H4 (cell line): ENCODE measurements at places on chromosomes 5 and 9. TPM values are rescaled to one million over a fixed set of nuclear protein-coding genes. Genes with fewer than 3 reads are reported as not detected.

DNA sequence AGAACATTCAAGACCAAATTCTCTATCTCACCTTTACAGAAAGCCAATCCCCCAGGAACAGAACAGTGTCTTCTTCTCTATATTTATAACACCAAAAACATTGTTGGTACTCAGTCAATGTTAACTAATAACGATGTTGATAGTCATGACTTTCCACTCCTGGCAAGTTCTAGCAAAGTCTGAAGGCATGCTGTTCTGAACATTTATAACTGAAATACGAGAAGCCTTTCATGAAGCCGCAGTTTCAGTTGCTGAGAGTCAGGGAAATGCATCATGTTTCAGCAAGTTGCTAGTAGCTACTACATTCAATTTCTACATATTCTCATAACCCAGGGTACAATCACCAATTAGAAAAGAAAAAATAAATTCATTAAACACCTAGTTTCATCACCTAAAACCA is 301.4 kb downstream of the PDE4D start:
- DNase-seq: no peak

GRCh38 chr5:14667290-14667689 is 2.8 kb downstream of the OTULIN start:
- DNase-seq: no peak

DNA sequence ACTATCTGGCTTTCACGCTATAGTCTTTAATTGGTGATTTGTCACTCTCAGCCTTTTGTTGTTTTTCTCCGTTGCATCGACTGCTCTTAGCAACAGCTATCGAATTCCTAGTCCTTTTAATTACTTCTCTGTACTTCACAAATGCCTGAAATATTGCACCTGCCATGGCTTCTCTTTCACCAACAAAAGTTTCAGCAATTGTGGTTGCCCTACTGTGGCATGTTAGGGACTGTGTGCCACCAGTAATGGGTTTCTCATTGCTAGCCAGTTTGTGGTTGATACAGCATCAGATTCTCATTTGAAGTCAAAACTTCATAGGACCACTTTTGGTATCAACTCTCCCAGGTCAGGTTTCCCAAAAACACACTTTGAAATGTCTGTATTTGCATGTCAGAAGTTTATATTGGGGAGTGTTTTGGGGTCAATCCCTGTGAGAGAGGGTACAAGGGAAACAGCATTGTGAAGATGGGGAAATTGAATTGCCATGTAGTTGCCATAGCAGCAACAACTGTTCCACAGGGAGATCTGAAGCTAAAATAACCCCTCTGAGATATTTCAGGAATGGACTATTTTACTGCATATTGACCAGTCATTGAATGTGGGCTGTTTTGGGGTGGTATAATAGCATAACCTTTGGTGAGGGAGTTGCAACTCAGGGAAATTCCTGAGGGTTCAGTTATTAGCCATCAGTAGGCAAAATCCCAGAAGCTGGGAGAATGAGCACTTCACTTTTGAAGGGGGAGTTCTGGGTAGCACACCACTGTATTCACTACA is 99.2 kb downstream of the WDR70 start:
- no peak for DNase-seq

DNA sequence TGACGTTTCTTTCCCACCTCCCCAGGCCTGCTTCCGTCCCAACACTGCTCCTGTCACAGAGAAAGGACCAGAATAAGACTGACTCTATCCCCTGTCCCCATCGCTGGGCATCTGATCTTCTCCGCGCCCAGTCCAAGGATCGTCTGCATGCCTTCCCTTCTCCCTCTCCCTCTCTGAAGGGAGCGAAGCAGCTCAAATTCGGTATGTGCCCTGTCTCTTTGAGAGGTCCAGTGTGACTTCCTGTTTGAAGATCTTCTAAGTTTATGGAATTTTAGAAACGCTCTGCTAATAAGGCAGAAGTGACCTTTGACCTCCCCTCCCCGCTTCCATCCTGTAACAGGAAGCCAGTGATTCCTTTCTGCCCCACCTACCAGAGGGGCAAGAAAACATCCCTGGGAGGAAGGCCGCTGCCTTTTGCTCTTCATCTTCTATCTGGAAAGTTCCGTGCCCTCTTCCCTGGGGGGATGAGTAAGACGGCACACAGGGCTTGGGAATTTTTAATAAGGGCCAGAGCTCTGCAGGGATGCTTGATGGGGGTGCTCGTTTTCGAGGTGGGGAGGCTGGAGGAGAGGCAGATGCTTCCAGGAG is 40.7 kb upstream of the RNU6ATAC start:
- no peak for DNase-seq

GRCh38 chr5:122907276-122907675 is 61.9 kb downstream of the SNX24 start:
- DNase-seq: no peak

- no peak for DNase-seq
These were observed 122.8 kb upstream of the EGFLAM start for GRCh38 chr5:38135486-38136039.

DNA sequence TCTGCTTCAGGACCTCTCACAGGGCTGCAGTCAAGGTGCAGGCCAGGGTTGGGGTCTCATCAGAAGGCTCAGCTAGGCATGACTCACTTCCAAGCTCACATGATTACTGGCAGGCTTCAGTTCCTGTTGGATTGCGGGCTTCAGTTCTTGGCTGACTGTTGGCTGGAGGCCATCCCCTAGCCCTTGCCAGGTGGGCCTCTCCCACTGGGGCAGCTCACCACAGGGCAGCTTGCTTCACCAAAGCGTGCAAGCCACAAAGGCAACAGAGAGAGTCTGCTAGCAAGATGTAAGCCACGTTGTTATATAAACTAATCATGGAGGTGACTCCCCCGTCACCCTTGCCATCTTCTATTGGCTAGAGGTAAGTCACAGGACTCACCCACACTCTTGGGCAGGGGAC is 14.4 kb downstream of the CPLX2 start:
- peak; percentile 94 for DNase-seq

DNA sequence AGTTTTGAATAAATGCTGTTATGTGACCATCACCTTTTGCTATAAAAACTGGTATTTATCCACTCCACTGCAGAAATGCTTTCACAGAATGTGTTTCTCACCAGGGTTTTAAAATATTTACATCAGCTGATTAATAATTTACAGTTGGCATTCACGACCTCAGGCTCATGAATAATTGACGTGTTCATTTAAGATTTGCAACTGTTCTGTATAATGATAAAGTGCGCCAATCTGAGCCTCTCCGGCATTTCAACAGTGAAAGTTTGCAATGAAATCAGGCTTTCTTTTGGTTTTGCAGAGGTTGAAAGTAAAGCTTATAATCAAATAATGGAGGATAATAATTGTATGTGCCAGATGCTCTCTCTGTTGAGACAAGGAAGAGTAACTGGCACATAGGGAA is 434.9 kb downstream of the ICE1 start:
- DNase-seq: no peak

GRCh38 chr5:79561525-79561893 is 47.6 kb upstream of the HOMER1 start:
- DNase-seq: no peak

DNA sequence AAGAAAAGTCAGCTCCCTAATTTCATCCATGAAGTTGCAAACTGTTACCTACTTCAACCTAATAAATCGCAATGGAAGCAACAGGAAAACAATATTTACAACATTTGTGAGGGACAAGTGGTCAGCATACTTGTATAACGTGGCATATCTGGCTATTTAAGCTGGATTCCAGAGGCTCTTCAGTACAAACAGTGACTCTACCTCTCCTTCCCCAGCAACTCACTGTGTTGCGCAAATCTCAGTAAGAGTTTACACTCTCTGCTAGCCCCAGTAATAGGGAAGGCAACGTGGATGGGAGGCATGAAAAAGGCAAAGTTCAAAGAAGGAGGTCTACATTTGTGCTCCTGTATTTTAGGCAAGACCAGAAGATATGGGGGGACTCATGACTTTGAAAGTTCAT is 18.9 kb upstream of the SEMA5A start:
- DNase-seq: no peak

DNA sequence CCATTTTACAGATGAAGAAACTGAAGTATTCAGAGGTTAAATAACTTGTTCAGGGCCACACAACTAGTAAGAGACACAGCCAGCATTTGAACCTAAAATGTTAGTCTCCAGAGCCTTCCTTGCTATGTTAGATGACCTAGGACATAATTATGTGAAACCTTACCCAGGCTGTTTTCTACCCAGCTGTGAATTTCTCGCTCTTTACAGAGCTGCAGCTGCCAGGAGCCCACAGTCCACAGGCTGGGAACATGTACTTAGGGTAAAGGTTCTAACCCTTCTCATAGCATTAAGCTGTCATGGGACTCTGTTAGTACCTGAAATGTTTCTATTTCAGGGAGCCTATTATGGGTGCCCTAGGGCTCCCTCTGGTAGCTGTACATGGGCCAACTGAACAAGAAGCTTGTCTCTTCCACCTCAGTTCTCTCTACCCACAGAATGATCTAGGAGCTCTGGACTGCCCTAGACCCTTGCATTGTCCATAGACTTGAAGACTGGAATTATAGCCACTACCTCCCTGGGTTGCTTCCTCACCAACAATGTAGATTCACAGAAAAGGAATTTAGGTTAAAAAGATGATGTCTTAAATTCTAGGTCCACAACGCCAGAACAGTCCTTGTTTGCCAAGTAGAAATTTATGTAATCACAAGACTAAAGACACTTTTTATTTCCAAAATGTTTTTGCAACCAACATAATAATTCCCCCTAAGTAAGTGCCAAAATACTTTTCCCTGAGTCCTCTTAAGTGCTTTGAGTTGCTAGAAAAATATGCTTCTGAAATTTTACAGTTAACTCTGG is 262.9 kb downstream of the PIK3R1 start:
- no peak for DNase-seq

- no peak for DNase-seq
These were observed 9.0 kb downstream of the PPP3R2 start for GRCh38 chr9:101585740-101586139.

- peak; percentile 66 for DNase-seq
These were observed 12.5 kb downstream of the PTCH1 start for GRCh38 chr9:95504053-95504963.

DNA sequence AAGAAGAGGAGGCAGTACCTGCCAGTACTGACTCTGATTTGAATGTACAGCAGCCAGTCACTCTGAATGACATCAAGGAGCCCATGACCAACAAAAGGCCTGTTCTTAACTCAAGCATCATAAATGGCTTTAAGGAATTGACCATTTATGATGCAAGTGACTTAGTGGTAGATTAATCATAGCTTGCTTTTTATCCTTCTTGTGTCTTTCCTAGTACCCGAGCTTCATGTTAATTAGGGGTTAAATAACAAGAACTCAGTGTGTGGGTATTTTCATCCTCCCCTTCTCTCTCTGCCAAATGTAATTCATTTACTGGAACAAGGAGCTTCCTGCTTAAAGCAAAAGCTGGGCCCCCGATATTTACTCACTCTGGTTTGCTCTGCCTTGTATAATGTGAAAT is 146.5 kb downstream of the UNC13B start:
- DNase-seq: no peak

DNA sequence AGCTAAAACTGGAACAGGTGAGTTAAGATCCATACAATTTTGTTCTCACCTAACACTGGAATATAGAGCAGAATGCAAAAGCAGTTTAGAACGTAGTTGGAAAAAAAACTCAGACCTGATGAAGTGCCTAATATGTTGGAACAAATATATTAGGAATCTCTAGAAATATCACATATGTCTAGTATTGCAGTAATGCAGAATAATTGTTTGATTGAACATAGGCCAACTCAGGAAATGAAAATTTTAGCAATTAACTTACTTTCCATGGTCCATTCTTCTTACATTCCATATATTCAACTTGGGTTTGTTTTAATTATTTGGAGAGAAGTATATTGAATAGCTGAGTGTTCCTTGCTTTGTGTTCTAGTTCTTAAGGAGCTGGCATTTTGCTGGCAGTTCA is 111.8 kb upstream of the ADAMTSL1 start:
- DNase-seq: no peak

GRCh38 chr5:95562282-95562681 is 7.4 kb downstream of the ARSK start:
- no peak for DNase-seq

DNA sequence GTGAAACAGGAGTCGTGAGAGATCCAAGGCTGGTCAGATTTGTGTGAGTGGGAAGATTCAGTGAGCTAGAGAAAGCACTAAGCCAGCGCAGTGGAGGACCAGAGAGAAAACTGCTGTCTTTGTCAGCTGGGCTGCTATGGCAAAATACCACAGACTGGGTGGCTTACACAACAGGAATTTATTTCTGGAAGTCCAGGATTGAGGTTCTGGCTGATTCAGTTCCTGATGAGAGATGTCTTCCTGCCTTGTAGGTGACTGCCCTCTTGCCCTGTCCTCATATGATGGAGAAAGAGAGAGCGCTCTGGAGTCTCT is 24.2 kb upstream of the ANKRD33B start:
- DNase-seq: no peak

DNA sequence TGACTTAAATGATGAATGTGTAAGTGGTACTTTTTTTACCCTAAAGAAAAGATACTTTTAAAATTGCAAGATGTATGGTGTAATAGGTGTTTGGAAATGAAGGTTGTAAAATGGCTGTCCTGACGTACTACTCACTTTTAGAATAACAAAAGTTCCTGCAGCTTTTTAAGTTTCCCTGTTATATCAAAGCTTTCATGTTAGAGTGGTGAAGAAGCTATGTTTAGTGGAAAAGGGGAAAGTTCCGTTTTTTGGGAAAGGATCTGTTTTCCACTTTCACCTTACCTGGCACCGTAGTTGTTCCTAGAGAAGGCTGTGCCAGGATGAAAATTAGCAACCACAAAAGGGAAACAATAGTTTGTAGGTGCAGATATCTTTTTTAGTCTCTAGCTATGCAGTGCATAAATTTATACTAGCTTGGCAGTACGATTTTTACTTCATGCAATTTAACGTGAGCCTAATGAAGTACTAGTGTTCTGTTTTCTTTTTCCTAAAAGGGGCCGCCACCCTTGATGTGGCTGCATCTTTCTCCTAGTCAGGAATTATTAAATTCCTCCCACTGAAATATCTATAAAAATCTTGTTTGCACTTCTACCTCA is 1.3 kb downstream of the TNPO1 start:
- no peak for DNase-seq

DNA sequence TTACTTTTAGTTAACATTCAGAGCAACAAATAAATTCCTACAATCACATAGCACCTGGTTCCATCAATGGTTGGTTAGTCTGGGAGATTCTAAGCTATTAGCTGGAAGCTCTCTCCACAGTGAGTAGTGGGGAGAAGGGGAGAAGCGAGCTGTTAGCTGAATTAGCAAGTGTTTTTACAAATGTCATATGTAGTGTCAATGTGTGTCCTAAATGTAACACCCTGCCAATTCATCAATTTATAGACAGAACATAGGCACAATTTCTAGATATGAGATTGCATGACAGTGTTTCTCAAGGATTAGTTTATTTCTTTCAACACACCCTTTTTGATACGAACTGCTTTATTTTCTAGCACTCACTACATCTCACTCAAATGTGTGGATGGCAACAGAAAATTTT is 349.0 kb downstream of the PDE4D start:
- no peak for DNase-seq

GRCh38 chr5:92470770-92471169 is 1087.7 kb upstream of the ARRDC3 start:
- DNase-seq: no peak

The CENPK gene
- 28.8 and 33.0 TPM in 2 replicates for total RNA-seq

The KIAA1958 gene
- total RNA-seq: 1.4 TPM in 2 replicates

The C5orf58 gene
- total RNA-seq: not detected in 2 replicates

The PTPA gene
- total RNA-seq: 89.0 and 91.8 TPM in 2 replicates

The SLC46A2 gene
- not detected in 2 replicates for total RNA-seq

The AGXT2 gene
- not detected in 2 replicates for total RNA-seq

The SPZ1 gene
- total RNA-seq: not detected in 2 replicates

The ZNF366 gene
- total RNA-seq: 0.35 TPM in 1 of 2 replicates, not detected in the other

The EQTN gene
- total RNA-seq: not detected in 2 replicates

The PAIP1 gene
- 186 and 222 TPM in 2 replicates for total RNA-seq

The TAS2R1 gene
- not detected in 2 replicates for total RNA-seq

The IL13 gene
- not detected in 2 replicates for total RNA-seq

The ANKRD33B gene
- 1.1 and 1.3 TPM in 2 replicates for total RNA-seq

The AHRR gene
- total RNA-seq: 10.8 and 12.9 TPM in 2 replicates

The INSL6 gene
- not detected in 2 replicates for total RNA-seq

The HRCT1 gene
- 0.41 TPM in 1 of 2 replicates, not detected in the other for total RNA-seq
